Stimulated activated CD8-positive, alpha-beta memory T cell treated with anti-CD3 and anti-CD28 coated beads, Interleukin-7, amount 100 ng/mL, for 4 hours (primary cell): ENCODE measurements at places on chromosomes 6 and 20.
A peak's percentile ranks its signal among the peaks of the same experiment; 100 is the strongest.

DNA sequence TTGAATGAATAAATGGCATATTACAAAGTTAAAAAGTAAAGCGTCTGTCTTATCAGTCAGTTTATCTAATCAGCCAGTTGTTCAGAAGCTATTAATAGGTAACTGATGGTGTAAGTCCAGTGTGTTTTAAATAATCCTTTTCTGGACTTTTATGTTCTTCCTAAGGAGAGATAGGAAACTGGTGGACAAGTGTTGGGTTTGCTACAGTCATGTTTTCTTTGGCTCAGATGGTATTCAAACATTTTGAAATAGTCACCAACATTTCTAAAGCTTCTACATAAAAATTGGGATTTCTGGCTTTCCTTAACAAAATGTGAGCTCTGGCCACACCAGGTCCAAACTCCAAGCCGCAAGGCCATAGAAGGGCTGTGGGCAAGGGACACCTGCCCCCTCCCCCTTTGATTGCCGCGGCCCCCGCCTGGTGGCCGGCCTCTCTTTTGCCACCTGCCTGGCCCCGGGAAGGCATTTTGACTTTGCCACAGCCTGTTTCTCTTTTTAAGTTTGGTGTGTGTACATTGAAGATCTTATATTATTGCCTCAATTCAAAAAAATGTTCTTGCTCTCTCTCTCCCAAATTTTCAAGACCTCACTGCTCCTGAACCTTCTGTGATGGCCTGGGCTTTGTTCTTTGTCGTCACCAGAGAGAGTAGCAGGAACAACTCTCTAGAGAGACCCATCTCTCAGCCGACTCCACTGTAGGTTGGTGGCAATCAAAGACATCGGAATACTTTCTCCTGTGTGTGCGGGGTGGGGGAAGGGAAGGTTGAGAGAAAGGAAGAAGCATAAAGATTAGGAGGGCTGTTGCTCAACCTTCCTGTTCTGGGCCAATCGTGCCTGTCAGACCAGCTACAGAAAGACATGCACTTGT lies 84.0 kb upstream of the ZNF217 start:
- DNase-seq, result no peak

GRCh38 chr6:27130668-27131428 lies 116.7 kb upstream of the PRSS16 start:
- DNase-seq, result no peak

DNA sequence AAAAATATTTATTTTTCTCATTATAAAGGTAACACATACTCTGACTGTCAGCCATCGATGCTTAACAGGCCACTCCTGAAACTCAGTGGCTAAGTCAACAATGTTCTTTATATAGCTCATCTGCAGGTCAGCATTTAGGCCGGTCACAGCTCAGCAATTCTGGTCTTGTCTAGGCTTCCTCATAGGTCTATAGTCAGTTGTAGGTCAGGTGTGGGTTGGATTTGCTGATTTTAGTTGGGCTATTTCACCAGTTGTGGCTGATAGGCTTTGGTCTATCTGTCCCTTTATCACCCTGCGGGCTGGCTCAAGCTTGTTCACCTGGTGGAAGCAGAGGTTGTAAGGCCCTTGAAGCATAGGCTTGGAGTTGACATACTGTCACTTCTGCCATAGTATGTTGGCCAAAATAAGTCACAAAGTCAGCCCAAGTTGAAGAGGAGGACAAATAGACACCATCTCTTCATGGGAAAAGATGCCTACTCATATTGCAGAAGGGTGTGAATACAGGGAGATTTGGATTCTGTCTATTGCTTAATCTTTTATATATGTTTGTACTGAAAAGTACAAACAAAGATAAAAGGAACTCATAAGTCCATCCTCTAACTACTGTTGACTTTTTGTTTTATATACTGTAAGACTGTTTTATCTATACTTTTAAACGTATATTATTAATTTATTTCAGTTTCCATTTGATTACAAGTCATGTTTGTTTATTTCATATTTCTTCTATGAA lies 75.0 kb downstream of the BCKDHB start:
- DNase-seq, result no peak

DNA sequence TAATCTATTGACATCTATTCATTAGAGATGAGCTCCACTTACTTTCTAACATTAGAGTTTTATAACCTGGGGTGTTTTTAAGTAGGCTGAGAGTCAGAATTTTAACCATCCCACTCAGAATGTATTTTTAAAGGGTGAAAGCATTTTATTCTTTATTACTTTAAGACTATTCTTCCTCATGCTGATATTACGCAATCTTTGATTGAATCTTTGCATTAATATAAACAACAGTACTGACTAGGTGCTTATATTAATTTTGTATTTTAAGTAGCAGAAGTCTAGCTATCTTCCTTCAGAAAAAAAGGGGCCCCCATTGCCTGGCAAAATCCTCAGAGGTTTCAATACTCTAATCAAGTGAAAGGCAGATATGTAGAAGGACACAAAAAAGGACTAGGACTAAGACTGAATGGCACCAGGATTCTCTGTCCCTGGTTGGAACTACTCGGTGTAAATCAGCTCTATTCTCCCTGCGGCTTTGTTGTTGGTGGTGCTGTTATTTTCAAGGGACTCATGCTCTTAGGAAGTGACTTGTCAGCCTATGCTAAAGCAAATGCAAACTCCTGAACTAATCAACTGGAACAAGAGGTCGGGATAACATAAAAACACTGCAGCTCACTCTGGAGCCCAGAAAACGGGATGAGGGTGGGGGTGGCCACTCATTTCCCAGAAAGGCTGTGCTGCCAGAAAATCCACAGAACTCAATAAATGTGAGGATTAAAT lies 1324.4 kb downstream of the GRIK2 start:
- no peak for DNase-seq

- DNase-seq, result no peak
These were observed 162.8 kb upstream of the RSPO3 start for GRCh38 chr6:126955621-126956020.

DNA sequence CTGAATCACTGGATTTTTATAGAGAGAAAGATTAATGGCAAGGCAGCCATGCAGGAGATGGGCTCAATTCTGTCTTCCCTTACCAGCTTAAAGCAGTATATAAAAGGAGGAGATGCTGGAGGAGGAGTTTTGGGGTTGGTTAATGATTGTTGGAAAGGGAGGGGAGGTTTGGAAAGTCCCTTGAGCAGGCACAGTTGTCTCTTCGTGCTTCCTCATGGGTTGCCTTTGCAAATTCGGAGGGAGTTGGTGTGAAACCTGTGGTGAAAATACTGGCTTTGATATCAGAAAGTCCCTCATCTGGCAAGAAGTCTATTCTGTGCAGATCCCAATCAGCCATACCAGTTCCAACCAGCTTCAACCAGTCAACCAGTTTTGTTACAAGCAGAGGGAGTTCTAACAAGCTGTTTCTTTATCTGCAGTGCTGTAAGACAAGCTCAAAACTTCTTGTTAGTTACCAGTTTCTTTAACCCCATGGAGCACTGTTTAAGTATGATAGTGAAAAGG lies 107.0 kb downstream of the HIVEP1 start:
- peak; percentile 3 for DNase-seq

- no peak for DNase-seq
These were observed 45.8 kb upstream of the CEP162 start for GRCh38 chr6:84273048-84273809.

DNA sequence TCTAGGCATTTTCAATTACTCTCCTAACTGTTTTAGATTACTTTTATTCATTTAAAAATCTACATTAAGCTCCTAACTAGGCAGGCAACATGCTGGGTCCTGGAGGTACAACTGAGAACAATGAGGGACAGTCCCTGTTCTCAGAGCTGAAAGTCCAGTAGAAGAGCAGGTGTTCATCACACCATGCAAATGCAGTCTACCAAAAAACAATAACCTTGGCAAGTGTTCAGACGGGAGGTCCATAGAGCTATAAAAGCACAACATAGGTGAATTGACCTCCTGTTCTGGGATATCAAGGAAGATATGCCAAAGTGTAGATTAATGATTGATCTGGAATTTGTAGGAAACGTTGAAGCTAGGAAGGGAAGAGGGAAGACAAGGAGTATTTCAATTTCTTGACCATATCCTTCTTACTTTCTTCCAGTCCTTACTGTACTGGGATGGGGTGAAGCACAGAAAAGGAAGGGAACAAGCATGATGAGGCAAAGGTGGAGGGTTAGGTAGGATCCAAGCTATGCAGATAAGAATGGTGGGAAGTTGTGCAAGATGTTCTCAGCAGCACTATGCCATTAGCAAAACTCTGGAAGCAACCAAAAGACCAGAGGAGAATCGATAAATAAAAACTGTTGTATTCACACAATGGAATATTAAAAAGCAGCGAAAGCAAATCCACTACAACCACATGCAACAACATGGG lies 485.7 kb upstream of the JARID2 start:
- no peak for DNase-seq

DNA sequence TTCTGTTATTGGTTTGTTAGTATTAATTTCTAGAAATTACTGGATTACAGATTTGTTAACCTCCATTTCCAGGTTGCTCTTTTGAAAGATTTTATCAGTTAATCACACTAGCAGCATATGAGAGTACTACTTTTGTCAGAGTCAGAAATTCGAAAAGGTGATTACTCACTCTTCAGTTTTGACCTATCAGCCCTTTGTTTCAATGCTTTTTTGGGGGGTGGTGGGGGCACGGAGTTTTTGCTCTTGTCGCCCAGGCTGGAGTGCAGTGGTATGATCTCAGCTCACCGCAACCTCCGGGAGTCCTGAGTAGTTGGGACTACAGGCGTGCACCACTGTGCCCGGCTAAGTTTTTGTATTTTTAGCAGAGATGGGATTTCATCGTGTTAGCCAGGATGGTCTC lies 149.2 kb downstream of the JARID2 start:
- no peak for DNase-seq
